Activated CD8-positive, alpha-beta memory T cell treated with anti-CD3 and anti-CD28 coated beads for 4 hours (primary cell): ENCODE measurements at places on chromosomes 5 and 9.
A peak's percentile ranks its signal among the peaks of the same experiment; 100 is the strongest.

DNA sequence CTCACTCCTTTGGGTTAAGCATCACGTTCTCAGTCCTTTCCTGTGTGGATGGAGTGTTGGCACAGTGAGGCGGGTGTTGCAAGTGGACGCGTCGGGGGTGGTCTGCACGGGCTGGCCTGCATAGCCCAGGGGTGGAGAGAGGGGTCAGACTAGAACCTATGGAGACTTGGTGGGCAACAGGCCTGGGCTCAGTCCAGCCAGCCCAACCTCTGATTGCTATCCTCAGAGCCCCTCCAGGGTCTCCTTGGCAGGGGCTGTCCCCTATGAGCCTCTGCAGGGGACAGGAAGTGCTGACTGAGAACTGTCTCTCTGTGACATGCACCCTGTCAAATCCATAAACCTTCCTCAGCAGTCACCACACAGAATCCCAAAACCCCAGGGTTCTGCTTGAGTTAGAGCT lies 2.3 kb downstream of the DCANP1 start:
- DNase-seq, result no peak

- DNase-seq, result no peak
Observed at GRCh38 chr5:1723957-1724821, 75.4 kb downstream of the MRPL36 start.

- no peak for DNase-seq
Observed at GRCh38 chr9:98191671-98192502, 550 bp downstream of the CORO2A start.

DNA sequence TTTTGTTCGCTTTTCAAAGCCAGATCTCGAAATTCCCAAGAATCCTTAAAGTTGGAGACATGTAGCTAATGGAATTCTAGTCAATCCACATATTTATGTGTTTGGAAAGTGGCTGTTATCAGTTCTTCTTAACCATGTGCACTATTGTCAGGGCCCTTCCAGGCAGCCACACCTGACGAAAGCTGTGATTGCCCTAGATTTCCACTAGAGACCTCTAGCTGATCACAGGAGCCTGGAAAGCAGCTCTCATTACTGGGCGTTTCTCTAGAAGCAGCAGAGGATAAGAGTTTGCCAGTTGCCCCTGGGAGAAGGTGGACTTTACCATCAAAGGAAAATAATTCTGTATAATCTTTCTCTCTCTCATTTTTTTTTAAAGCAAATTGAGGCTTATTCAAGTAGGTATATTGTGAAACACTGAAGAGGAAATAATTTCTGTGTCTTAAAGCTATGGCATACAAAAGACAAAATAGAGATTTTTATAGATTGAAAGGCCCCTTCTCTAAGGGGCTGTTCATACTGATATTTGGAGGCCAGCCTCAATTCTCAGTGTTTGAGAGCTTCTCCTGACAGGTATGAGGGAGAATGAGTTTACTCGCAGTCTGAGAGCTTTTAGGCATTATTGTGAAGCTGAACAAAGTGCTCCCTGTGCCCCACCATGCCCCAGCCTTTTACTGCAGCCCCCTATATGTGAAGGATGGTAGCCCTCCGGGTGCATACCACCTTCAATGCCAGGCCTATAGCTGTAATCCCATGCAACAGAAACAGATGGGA lies 405.4 kb upstream of the ACTBL2 start:
- DNase-seq, result no peak

GRCh38 chr9:7859701-7860334 lies 60.2 kb upstream of the DMAC1 start:
- DNase-seq, result no peak

- no peak for DNase-seq
Observed at GRCh38 chr5:20974426-20974825, 986.4 kb upstream of the CDH18 start.

GRCh38 chr5:72397836-72398235 lies 77.7 kb downstream of the PTCD2 start:
- no peak for DNase-seq

DNA sequence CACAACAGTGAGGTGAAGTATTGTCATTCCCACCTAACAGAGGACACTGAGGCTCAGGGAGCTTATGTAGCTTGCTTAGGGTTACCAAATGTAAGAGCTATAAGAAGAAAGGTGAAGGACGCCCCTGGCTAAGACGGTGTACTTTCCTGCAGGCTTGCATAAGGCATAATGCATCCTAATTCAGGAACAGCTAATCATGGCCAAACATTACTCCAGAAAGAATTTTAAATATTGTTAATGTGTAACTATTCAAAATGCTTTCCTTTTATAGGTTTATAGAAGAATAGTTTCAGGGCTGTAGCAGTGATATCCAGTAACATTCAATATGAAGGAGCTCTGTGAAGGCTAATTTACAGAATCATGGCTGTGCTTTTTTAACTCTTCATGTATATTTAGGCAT lies 479.1 kb downstream of the BNC2 start:
- DNase-seq, result no peak

GRCh38 chr5:100902440-100903038 lies 543 bp downstream of the ST8SIA4 start:
- DNase-seq, result no peak

DNA sequence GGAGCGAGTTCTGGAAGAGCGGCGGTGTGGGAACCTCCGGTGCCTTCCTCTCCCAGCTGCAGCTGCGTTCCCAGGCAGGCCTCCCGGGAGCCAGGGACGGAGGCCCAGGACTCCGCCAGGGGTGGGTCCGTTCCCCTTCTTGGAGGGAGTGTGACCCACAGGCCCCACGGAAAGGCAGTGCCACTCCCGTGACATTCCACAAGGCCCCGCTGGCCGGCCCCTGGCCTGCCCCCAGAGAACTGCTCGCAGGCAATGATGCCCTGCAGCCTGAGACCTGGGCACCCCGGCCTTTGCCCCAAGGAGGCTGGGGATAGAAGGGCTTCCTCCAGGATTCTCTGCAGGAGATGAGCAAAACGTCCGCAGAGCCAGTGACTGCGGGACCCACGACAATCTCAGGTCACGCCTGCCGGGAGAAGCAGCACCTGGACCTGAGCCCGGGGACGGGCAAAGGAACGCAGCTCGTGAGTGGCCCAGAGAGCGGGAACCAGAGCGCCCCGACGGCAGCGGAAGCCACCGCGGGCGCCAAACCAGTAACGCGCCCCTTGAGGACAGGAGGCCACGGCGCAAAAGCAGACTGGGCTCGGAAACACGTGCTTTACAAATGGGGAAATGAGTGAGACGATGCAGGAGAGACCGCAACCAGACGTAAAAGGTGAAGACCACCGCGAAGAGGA lies 9.3 kb downstream of the OBP2B start:
- peak; percentile 10 for DNase-seq

GRCh38 chr5:128796506-128796905 lies 168.8 kb upstream of the SLC27A6 start:
- no peak for DNase-seq

- no peak for DNase-seq
Observed at GRCh38 chr5:179879690-179880010, 21.0 kb upstream of the MRNIP start.

DNA sequence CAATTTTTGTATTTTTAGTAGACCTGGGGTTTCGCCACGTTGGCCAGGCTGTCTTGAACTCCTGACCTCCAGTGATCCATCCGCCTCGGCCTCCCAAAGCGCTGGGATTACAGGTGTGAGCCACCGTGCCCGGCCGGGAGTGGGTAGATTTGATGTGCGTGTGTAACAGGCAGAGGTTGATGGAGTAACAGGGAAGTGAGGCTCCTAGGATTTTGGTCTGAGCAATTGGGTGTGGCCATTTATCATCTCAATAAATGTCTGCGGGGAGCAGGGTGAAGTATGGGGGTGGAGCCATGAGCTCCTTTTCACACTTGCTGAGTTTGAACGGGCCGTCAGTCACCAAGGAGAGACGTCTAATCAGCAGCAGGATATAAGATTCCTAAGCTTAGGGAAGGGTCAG lies 1.2 kb upstream of the REXO4 start:
- DNase-seq, result no peak

- no peak for DNase-seq
Observed at GRCh38 chr5:154447089-154447725, 1.4 kb downstream of the SAP30L start.

GRCh38 chr9:27527702-27528075 lies 1.9 kb downstream of the MOB3B start:
- no peak for DNase-seq

DNA sequence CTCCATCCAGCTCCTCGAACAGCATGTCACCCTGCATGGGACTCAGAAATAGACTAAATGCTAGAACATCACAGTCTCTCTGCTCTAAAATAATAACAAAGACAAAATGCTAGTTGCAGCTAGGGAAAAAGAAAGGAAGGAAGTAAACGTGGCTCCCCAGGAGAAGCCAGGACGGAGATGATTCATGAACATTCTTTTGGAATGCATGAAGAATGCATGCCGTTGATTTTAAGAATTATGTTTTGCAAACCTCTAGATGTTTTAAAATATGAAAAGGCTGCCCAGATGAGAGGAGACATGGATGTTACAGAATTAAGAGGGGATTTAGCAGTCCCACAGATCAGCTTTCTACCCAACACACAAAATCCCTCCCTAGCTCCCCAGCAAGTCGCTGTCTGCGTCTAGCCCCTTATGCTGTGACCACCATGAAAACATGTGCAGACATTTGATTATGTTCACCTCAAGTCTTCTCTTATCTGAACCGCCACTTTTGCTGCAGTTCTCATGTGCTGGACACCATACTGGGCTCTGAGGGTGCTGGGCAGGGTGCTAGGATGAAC lies 139.4 kb upstream of the LMX1B start:
- DNase-seq, result no peak

DNA sequence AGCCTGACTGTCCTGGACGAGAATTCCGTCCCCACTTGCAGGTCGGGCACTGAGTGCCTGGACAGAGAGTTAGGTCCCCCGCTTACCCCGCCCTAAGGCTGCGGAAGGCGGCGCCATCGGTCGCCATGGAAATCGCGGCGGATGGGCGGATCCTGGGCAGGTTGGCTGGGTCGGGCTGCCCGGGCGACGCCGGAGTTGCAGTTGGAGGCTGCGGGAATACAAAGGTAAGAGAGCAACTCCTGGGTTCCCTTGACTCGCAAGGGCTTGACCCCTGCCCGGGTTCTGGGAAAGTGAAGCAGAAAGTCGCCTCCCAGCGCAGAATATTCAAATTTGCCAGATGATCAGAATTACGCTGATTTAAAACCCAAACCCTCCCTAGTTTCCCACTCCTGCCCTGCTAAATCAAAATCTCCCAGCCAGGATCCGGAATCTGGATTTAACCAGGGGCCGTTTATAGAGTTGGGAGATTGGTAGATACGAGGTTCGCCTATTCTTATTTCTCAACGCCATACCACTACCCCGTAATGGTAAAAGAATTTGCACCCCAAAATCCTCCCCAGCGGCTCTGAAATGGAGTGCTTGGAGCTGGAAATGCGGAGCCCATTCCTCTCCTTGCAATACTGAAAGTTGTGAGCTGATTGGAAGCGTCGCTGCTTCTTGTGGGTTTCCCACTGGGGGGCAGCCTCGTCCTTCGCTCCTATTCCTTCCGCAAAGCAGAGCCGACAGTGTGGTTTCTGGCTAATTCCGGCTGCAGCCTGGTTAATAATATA lies 156.4 kb upstream of the RASEF start:
- DNase-seq, result no peak

GRCh38 chr9:79015951-79016350 lies 555.8 kb upstream of the TLE4 start:
- DNase-seq, result no peak

DNA sequence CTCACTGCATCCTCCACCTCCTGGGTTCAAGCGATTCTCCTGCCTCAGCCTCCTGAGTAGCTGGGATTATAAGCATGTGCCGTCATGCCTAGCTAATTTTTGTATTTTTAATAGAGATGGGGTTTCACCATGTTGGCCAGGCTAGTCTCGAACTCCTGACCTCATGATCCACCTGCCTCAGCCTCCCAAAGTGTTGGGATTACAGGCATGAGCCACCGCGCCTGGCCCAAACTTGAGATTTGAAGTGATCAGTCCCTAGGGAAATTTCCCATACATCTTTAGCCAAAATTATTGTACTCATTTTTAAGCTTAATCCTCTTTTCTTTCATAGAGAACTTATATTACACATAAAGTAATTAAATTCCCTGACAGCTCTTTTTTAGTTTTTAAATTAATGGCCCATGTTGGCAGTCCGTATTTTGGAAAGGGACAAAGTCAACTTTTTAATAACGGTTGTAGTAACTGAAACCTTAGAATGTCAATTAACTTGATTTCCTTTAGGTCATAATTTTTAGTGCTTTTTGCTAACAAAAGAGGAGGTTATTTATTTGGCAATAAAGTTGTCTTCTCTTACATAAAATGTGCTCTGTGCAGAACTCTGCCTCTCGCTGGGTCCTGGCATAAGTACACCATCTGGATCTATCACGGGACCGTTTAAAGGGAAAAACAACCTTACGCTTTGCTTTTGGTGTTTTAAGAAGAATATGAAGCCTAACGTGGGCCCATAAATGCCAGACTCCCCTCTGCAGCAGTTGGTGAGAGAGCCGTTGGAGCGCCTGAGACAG lies 142.3 kb upstream of the OTULINL start:
- no peak for DNase-seq

DNA sequence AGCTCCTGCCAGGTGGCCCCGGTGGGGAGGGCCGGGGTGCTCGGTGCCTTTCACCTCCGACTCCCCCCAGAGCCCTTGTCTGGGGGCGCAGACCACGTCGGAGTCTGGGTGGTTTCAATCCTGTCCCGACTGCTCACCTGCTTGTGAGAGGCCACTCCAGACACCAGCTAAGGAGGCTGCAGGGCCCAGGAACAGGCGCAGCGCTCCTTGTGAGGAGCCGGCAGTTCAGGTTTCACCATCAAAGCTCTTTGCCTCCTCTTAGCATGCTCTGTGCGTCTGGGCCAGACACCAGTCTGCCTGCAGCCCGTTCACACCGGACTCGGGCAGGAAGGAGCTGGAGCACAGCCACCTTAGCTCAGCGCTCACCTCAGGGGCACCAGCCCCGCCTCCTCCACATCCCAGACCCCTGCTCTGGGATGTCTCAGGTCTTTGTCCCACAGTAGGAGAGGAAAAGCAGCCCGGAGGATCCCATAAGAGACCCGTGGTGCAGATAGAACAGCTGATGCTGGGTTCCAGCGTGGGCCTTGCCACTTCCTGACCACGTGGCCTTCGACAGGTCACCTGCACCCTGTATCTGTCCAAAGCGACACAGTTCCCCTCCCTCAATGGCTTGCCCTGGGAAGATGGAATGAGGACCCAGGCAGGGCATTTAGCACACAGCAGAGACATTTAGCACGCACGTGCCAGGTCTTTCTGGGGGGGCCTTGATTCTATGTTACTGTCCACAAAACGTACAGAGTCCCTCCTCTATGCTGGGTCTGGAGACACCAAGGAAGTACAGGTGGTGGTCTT lies 106.2 kb upstream of the LMX1B start:
- no peak for DNase-seq

GRCh38 chr5:92780057-92780456 lies 801.0 kb downstream of the NR2F1-AS1 start:
- DNase-seq, result no peak

- no peak for DNase-seq
Observed at GRCh38 chr5:139177809-139178588, 20.2 kb downstream of the SIL1 start.

GRCh38 chr9:127947841-127948710 lies 10.4 kb upstream of the DPM2 start:
- no peak for DNase-seq

DNA sequence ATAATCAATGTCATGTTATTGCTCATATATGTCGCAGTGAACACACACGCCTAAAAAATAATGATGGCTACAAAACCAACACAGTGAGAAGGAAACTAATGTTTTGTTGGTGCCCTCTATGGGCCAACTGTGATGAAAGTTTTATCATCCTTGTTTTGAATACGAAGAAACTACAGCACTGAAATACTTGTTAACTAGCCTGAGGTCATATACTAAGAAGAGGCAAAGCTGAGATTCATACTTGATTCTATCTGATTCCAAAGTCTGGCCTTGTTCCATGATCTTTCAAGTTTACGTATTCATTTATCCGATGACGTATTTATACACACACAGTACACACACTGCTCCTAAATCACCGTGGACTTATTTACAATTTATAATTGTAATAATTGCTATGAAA lies 16.1 kb upstream of the DRD1 start:
- DNase-seq, result no peak
